ENCODE measurements at places on chromosomes 12 and 14.

- no peak for DNase-seq
These were observed 13.0 kb upstream of the TPCN1 start for GRCh38 chr12:113208041-113208934.

DNA sequence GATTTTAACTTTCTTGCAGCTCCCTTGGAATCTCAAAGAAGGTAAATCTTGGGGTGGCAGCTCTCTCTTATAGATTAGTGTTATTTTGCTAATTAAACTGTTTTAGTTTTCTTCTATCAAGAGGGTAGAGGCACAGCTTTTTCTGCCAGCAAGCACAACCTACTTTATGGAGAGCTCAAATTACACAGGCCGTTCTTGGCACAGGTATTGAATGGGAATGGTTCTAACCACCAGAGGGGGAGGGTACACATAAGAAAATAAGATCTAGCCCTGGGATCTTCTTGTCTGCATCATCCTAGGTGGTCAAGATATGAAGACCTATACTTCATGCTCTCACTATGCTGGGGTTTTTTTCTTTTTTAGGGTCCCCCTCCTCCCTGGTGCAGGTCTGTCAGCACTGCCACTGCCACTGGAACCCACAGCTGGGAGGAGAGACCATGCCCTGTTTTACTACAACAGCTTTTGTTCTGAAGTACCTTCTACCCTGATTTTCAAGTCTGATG, 48.6 kb upstream of the STAC3 start:
- DNase-seq: no peak

- DNase-seq: no peak
These were observed 82.7 kb downstream of the LGMN start for GRCh38 chr14:92665661-92666110.

DNA sequence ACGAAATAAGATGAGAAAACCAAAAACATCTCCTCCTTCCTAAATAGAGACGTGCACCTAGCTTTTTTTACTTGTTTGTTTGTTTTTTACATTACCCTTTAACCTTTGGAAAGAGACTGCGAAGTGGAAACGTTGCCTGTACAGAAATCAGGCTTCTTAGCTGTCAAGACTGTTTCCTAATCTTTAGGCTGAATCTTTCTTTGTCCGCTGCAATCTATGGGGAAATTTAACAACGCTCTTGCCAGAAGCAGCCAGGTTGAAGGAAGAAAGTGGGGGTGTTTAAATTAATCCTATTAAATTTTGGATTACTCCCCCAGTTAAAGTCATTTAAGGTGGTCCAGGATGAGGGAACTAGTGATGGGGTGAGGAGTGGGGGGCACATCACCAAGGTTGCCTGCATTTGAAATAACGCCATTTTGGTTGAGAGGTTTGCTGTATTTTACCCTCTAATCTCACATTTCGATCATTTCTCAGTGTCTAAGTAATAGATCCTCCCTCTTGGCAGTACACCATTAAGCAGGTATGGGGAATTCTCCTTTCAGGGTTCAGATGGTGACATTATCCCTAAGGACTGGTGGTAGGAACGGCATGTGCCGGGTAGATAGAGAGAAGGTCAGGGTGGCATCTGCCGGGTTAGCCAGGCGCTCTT, 2.6 kb downstream of the FLRT2 start:
- no peak for DNase-seq

DNA sequence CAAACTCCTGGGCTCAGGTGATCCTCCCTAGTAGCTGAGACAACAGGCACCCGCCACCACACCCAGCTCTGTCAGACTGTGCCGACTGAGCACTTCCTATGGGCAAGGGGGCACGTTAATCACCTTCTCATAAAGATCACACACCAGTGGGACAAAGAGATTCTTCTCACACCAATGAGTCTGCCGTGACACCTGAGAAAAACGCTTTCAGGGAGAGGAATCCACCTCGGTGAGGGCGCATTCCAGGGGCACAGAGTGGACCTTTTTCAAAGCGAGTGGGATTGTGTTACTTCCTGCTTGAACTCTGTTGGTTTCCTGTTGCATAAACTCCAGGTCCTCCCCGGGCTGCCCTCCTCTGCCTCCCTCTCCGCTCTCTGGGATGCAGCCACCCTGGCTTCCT, 17.5 kb upstream of the SCARB1 start:
- no peak for DNase-seq

DNA sequence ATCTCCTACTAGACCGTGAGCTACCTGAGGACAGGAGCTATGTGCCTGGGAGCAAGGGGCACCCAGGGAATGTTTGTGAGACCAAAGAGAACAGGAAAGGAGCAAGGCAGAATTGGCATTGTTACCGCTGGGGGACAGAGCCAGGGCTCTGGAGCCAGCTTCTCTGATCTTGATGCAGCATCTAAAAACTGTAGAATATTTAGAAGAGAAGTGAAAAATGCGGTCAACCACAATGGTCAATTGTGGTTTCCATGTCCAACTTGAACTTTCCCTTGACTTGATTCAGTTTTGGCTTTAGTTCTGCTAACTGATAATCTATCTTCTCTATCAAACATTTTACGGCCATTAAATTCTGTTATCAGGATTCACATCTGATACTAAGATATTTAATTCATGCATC, 201.2 kb downstream of the ANO4 start:
- DNase-seq: no peak

- no peak for DNase-seq
These were observed 29.0 kb upstream of the AMN start for GRCh38 chr14:102893452-102893851.

GRCh38 chr12:114408886-114409851, 3.2 kb upstream of the TBX5 start:
- no peak for DNase-seq

DNA sequence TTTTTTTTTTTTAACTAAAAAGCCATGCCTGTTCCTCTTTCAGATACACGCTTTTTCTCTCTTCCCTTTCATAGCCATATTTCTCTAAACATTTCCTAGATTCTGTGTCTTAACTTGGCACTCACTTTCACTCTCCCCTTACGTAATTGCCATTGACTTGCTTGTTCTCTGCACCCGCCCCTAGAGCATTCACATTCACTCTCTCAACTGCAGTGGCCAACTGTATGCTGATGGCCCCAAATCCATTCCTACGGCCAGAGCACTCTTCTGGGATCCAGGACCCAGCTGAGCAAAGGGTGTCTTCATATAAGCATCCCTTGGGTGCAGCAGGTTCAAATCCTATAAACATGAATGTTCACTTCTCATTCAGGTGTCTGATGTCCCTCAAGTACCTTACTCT, 59.5 kb downstream of the CKB start:
- DNase-seq: no peak

GRCh38 chr14:56569174-56569573, 10.4 kb upstream of the TMEM260 start:
- DNase-seq: no peak

- DNase-seq: no peak
These were observed 482 bp upstream of the PSMC1 start for GRCh38 chr14:90255871-90256270.
